EH (cell line): ENCODE measurements at places on chromosomes 3 and 15.
A peak's percentile ranks its signal among the peaks of the same experiment; 100 is the strongest.

- peak; percentile 1 for DNase-seq
These were observed 32.0 kb upstream of the ZNF445 start for GRCh38 chr3:44509393-44509921.

DNA sequence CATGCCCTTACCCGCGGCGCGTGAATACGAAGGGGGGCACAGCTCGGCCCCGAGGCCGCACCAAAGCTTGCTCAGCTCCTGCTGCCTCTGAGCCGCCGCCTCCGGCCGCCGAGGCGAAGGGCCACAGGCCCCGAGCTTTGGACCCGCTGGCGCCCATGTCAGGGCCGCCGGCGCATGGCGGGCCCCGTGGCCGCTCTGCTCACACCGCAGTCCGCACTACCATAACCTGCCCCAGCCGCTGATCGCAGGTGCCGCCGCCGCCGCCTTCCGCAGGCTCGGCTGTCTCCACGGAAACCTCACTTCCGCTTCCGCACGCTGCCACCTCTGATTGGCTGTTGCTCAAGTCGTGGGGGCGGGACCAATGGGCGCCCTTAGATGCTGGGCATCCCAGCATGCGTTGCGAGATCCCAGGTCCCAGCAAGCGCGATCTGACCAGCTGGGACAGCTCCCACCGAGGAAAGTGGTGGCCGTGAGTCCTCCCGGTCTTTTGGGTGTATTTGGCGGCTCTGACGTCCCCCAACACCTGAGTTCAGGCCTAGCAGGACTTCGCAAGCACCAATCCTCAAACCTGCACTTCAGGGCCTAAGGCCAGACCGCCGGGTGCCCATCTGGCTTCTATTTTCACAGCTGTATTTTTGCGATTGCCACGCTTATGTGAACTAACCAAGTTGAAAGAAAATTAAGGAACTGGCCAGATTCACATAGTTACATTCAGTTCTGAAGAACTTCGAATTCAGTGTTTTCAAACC lies at the start of gene TUSC2:
Gene TUSC2 (minus strand): TSS at position 281 of the 749 bp plus-strand sequence. CDS start 124 bp downstream, at position 157.
- peak; percentile 96 for DNase-seq

DNA sequence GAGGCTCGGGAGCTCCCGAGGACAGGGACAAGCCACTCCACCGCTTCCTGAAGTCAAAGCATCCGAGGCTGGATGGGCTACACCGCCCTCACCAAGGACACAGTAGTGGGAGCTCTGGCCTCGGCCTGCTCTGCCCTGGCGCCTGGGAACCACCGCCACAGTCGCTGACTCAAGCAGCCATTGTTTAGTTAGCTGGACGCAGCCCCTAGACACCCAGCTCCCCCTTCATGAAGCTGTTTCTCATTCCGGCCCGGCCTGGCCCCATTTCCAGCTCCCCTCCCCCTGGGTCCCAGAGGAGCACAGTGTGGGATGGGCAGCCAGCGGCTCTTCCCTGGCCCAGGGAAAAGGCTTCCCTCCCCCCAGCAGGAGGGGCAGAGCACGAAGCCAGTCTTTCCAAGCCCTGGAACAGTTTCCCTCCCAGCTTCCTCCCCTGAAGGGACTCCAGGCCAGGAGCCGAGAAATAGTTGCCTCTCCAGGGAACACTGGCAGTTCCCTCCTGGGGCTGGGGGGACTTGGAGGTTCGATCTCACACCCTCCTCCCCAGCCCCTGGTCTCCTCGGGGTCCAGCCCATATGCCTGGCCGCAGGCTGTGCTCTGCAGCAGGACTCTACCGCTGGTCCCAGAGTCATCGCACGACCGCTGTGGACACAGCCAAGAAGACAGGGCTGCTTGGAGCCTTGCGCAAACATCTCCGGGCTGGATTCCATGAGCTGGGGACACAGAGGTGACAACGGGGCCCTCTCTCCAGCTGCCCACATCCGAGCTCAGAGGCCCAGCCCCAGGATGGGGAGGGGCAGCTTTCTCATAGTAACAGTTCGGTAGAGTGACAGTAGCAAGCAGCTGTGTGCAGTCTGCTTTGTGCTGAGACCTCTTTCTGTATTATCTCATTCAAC lies 10.0 kb downstream of the PLXND1 start:
- DNase-seq, result peak; percentile 99

GRCh38 chr15:82081914-82082762 lies 36.3 kb upstream of the MEX3B start:
- DNase-seq, result peak; percentile 98

DNA sequence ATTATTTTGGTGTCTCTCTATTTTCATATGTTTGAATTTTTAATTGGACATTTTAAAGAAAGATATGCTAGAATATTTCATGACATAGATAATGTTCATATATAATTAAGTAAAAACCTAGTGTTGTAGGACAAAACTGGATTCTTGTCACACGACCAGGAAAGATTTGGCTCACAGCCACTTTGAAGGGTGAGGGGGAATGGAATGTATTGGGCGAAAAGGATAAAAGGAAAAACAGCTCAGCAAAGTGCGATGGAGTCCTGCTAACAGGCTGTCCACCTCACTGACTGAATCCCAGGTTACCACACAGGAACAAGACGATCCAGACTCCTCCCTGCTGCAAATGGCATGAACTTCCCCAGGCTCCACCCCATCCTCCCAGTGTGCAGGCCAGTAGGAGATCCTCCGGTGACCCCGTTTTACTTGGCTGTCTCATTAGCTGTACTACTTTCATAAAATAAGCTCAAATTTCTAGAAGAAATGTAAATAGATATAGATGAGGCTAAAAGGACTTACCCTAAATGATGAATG lies 186.2 kb downstream of the CD47 start:
- DNase-seq, result no peak

DNA sequence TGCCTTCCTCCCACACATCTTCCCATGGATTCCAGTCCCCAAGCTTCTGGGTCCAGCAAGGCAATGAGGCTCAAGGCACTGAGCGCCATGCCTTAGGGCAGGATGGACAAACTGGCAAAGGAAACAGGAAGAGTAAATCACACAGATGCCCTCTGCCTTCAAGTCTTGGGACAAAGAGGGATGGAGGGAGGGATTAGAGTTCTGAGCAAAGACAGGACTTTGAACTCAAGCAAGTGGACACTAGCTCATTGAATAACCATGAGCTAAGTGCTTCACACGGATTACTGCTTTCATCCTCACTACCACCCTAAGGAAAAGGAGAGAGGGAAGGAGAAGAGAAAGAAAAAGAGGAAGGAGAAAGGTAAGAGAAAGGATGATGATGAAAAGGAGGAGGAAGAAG lies 7.6 kb upstream of the THBS1 start:
- DNase-seq, result peak; percentile 12

DNA sequence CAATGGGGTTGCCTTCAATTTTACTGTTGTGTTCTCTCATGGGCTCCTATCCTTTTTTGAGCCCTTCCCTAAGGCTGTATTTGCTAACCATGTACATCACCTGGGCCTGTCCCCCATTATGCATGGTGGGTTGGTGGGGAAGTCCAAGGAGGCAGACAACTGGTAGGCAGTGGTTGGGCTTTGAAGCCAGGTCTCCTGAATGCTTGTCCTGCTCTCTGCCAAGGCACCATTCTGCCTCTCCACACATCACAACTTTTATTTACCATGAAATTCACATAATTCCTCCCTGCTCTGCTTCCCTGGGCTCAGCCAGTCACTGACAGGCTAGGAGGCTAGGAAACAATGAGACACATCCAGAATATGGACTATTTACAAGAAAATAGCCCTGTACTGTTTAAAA lies 41.0 kb upstream of the COPB2 start:
- no peak for DNase-seq
